ENCODE measurements at places on chromosomes 3 and 15.
A peak's percentile ranks its signal among the peaks of the same experiment; 100 is the strongest.

DNA sequence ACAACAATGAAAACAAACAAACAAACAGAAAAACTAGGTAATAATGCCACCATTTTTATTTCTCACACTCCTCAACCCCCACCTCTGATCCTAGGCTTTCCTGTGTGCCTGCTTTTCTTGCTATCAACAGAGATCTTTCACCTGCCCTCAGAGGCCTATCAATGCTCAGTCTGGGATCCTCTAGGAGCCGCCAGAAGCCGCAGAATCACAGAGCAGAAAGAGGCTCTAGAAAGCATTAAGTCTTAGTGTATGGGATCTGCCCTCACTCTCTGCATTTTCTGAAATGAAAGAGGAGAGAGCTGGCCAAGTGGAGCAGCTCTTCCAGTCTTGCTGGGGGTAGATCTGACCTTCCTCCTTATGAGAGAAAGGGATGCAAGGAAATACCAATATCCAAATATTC is 306.8 kb downstream of the TUSC7 start:
- no peak for DNase-seq

GRCh38 chr15:100200287-100200880 is 141.4 kb downstream of the ADAMTS17 start:
- DNase-seq: no peak

DNA sequence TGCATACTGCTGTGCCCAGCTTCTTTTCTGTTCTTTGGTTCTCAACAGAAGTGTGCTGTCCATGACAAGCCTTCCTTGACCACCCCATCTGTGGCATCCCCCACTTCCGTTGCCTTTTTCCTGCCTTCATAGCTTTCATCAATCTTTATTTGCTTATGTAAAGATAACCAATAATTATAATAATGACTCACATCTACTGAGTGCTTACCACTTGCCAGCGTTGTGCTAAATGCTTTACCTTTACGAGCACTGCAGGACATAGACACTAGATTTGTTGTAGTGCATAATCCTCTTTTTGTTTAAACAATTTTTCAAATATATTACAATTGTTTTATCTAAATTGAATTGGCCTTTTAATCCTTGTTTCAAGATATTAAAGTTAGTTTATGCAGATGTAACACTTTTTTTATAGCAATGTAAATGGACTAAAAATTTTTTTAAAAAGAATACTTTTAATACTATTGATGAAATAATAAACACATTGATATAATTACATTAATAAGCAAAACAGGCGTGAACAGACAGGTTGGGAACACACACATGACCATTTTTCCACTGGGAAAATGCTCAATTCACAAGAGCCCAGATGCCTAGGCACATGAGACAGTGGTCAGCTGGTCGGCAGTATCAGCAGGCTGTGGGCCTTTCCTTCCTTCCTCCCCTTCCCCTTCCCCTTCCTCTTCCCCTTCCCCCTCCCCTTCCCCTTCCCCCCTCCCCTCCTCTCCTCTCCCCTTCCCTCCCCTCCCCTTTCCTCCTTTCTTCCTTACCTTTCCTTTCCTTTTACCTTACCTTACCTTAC is 42.5 kb downstream of the TRAK1 start:
- no peak for DNase-seq

DNA sequence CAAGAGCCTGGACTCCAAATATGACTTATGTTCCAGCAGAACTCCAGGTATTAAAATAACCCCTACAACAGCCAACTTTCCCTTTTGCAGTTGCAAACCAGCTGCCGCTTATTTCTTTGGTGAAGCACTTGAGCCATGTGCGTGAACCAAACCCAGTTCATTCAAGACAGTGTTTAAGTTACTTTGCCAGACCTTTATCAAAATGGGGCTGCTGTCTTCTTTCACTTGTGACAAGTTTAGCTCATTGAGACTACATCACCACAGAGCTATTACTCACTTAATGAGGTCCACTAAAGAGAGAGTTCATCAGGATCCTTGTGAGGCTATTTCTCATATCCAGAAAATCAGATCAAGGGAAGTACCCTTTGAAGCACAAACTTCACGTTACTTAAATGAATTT is 2.4 kb upstream of the XRN1 start:
- no peak for DNase-seq

- DNase-seq: no peak
Measured at GRCh38 chr3:112587336-112587735, 25.5 kb downstream of the SLC35A5 start.

DNA sequence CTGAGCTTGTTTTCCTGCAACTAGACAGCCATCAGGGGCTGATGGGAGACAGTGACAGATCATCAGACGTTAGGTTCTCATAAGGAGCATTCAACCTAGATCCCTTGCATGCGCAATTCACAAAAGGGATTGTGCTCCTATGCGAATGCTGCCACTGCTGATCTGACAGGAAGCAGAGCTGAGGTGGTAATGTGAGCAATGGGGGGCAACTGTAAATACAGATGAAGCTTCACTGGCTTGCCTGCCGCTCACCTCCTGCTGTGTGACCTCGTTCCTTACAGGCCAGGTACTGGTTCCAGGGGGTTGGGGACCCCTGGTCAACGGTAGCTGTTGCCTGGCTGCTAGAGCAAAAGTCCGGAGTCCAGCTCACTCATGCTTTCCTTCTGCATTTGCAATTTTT is 26.4 kb upstream of the KCNAB1 start:
- no peak for DNase-seq

GRCh38 chr3:170040418-170040817 is 2.6 kb downstream of the GPR160 start:
- no peak for DNase-seq

GRCh38 chr3:13552857-13553652 is 4.1 kb downstream of the FBLN2 start:
- DNase-seq: no peak

DNA sequence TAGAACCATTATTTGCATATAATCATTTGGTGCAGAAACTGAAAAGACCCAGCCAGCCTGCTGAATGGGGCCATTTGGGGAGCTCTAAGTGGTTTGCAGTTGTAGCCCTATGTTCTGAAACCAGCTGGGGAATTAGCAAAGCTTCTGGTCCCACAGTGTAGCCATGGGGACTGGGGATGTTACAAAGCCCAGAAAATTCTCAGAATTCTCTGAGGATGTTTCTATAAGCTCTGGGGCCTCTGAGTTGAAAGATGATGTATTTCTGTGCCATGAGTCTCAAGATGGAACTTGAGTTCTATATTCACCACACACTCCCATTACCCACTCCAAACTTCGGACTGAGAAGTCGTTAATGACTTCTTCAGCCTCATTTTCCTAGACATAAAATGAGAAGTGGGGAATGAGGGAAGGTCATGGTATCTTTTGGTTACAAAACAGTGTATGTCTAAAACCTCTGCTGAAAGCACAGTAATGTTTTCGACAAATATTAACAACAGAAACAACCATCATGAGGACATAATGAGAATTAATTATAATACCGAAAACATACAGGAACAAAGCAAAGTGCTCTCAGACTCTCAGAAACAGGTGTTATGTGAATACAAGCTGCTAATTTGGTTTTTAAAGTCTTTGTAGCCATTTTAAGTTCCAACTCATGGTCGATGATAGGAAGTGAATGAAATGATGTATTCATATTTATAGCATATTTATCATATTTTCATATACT is 89.4 kb downstream of the RFTN1 start:
- no peak for DNase-seq

DNA sequence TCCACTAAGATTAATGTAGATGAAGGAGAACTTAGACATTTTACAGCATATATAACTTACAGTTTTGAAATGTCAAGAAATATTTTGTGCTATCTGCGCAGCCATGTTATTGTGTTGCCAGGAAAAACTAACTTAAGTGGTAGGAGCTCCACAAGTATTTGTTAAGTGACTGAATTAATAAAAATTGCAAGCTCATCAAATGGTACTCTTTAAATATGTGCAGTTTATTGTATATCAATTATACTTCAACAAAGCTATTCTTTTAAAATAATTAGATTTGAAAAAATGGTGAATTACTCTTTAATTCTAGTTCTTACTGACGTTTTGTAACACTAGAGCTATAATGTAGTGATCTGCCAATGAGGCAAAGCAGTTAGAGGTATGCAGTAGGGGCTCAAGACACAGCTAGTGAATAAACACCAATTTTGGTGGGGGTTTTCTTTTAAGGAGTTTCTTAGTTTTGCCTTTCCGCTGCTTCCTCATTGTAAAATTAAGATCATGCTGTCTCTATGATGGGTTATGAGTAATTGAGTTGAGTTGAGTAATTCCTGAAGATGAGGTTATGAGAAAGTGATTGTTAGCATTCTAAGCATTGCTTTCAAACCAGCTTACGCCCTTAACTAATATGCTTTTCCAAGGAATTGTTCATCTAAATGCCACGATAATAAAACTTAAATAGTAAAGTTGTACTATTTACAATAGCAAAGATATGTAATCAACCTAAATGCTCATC is 10.9 kb upstream of the LXN start:
- no peak for DNase-seq

DNA sequence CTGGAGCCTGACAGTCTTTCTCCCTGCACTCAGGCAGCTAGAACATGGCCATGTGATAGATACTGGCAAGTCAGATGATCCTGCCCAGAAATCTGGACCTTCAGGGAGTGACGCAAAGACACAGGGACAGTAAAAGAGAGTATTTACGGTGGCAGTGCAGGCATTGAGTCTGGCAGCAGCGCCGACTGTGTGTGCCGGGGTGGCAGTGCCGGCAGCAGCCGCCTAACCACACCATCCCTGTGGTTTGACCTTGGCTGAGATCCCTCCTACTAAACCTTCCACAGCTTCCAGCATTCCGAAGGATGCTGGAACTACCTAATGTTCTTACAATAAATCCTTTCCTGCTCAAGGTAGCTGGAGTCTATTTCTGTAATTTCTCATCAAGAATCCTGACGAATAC is 4.6 kb upstream of the TSPAN3 start:
- DNase-seq: no peak

DNA sequence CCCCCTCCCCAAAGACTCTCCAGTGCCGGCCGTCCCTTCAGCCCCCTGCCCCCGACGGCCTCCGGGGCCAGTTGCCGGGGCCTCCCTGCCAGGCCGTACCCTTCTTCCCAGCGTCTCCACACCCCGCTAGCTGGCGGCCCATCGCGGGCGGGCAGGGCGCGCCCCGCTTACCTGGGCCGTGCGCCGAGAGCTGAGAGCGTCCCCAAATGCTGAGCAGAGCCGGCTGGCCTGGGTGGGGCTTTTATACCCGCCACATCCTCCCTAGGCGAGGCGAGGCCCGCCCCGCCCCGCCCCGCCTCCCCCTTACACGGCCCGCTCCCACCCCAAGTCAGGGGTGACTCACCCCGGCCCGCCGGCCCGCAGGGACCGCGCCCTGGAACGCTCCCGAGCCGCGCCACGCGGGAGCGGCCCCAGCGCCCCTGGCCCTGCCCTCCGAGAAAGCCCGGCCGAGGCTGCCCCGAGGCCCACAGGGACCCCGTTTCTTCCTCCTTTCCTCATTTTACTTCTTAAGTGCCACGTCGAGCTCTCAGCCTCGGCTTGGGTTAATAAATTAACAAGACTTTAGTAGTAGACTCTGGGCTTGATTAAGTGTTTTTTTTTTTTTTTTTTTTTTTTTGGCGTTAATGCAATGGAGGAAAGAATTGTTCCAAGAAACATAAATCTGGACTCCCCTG is at the start of gene ANXA2:
ANXA2 (minus strand) TSS at position 215 of the 674 bp plus-strand sequence. CDS start 11,911 bp downstream, outside the sequence.
- peak; percentile 66 for DNase-seq

DNA sequence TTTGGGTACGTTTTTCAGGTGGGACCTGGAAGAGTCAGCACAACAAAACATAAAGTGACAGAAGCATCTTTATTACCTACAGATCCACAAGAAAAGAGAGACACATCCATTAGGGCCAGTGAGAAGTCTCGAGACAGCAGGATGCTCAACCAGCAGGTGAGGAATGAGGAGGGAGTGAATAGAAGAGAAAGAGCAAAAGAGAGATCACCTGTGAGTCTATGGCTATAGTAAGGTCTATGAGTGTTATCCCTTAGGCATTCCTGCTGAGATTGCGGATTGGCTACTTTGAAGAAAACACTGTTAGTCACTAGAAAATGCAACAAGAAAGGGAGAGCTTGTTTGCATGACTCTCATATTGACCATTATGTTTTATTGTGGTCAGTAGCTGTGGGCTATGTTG is 1556.2 kb upstream of the GBE1 start:
- no peak for DNase-seq

DNA sequence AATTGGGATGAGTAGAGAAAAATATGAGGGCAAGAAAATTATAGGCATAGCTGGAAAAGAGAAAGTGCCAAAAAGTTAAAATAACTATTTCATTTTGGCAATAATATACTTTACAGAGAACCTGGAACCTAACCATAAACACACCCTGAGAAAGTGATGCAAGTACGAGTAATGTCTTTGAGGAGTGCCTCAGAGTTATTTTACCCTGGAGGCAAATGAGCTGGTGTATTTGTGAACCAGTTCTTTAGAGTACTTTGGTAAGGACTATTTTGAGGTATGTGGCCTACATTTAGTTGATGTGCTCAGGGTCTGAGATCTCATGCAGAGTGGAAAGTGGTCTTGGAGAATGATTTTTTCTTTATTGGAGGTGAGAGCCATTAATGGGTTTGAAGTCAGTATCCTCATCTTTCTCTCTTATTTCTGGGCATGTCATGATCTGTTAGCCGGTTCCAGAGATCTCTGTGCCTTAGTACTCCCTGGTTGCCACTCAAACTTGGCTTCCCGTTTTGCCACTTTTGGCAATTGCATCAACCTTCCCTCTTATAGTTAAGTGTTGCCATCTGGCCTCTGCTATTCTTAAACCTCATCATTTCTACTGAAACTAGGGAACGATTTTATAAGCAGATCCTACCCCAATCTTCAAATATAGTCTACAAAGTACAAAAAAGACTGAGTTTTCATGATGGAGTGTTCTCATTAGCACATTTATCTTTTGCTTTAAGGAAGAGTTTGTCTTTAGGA is 145.7 kb downstream of the EPHA6 start:
- no peak for DNase-seq

GRCh38 chr3:882533-882932 is 210.3 kb upstream of the CNTN6 start:
- DNase-seq: no peak
